ENCODE measurements at places on chromosomes 7 and 10. TPM values are rescaled to one million over a fixed set of nuclear protein-coding genes. Genes with fewer than 3 reads are reported as not detected.

Gene AOC1
- not detected for total RNA-seq

Gene MEOX2
- total RNA-seq = 0.83 TPM

Gene AKR1D1
- total RNA-seq = not detected

Gene ADAM8
- 1.2 TPM for total RNA-seq

Gene SHTN1
- 3.2 TPM for total RNA-seq
